K562 (cell line): ENCODE measurements at places on chromosomes 16 and 17.

DNA sequence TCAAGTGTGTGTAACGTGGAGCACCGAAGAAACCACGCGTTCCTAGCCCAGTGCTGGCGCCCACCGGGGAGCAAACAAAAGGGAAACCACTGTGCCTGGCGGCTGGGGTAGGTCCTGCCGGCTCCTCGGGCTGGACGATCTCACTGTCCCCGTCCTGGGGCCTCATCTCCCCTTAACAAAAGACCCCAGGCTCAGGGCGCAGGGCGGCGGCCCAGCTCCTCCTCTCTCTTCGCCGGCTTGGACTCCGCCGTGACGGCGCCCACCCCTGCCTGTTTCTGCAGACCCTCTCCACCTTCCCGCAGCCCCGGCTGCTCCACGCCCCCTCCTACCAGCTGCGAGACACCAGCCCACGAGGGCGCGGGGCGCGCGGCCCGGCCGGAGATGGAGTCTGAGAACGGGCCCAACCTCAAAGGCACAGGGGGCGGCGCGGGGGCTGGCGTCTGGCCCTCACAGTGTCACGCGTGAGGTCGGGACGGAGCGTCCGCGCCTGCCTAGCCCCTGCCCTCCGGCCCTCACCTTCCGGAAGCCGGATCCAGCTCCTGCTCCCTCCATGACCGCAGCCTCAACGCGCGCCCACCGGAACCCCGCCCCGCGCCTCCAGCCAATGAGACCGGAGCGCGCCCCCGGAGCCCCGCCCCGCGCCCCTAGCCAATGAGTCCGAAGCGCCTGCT, at the start of gene CENPX:
TSS of gene CENPX (minus strand) at position 569 of the 671 bp plus-strand sequence. CDS start at position 552, 17 bp downstream.
- no peak for DNase-seq

DNA sequence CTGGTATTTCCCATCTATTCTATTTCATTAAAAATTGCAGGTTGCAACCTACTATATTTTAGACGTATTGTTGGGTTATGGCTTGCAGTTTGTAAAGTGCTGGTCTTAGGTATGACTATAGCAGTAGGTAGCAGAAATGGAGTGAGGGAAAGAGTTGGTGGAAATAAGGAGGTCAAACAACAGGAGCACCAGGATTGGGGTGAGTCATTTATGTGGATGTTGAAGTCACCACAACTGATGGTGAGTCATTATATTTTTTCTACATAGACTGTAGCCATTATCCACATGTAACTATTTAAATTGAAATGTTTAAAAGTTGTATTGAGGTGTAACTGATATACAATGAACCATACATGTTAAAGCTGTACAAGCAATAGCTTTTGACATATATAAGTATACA, 25.0 kb upstream of the HS3ST3A1 start:
- peak; percentile 8 for DNase-seq

DNA sequence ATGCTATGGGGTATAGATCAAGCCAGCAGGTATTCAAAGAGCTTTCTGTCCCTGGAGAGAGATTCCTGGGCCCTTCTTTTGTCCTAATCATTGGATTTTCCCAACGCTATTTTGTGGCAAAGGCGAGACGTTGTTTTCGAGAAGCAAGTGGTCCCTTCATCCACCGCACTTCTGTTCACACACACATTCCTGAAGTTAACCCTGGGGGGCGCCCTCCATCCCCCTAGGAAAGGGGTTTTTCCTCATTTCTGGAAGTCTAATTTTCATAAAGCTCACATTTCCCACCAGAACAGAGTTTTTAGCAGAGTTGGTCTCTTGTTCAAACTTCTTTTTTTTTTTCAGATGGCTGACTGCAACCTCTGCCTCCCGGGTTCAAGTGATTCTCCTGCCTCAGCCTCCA, 11.9 kb downstream of the SCGB1C2 start:
- no peak for DNase-seq

GRCh38 chr16:56812884-56813283, 52.1 kb upstream of the SLC12A3 start:
- no peak for DNase-seq

- no peak for DNase-seq
Measured at GRCh38 chr17:38879878-38880665, 10.2 kb downstream of the LASP1 start.

- no peak for DNase-seq
Measured at GRCh38 chr17:72338847-72339790, 218.3 kb downstream of the SOX9 start.

DNA sequence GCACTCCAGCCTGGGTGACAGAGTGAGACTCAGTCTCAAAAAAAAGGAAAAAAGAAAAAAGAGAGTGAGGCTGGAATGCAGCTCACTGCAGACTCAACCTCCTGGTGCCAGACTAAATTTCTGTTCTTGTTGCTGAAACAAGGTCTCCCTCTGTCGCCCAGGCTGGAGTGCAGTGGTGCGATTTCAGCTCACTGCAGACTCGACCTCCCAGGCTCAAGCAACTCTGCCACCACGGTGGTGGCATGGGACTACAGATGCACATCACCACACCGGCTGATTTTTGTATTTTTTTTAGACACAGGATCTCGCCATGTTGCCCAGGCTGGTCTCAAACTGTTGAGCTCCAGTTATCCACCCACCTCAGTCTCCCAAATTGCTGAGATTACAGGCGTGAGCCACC, 34.6 kb downstream of the TRIM25 start:
- DNase-seq = no peak

GRCh38 chr17:4487820-4488716, 10.6 kb upstream of the SPNS2 start:
- DNase-seq = no peak

DNA sequence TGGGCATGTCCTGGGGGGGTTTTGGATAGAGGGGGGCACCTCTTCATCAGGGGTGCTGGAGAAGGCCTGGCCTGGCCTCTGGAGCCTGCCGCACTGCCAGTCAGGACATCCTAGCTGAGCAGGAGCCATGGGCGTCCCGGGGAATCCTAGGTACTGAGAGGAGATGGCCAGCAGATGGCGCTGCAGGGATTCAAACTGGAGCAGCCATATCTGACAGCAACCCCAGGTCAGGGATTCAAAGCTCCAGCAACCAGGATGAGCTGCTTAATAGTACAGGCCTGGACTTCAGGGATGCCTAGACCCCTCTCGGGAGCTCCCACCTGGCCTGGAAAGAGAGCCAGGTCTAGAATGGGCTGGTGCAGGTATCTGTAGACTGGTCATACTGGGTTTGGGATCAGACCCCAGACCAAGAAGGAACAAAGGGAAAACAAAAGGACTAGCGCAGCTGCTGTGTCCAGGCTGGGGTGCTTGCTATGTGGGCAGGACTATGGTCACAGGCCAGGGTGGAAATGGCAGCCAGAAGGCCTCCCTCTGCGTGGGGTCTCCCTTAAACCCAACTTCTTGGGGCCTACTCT, 306.9 kb upstream of the RBFOX1 start:
- peak; percentile 76 for DNase-seq

DNA sequence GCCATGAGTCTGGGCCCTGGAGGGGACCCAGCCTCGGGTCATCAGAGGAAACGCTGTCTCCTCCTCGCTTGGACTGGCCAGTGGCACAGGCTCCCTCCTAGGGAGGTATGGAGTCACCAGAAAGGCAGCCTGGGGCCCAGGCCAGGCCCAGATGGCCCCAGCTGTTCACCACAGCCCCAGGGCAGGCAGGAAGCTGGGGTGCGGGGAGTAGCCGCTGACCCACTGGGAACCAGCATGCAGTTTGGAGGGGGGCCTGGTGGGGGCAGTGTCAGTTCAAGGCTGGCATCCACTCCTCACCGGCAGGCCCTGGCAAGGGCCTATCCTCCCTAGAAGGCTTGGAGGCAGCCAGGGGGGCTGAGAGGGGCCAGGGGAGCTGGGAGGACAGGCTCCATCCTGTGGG, 48.8 kb downstream of the SDK2 start:
- DNase-seq = peak; percentile 27

GRCh38 chr16:65908568-65908967, 457.9 kb upstream of the CDH5 start:
- DNase-seq = no peak

DNA sequence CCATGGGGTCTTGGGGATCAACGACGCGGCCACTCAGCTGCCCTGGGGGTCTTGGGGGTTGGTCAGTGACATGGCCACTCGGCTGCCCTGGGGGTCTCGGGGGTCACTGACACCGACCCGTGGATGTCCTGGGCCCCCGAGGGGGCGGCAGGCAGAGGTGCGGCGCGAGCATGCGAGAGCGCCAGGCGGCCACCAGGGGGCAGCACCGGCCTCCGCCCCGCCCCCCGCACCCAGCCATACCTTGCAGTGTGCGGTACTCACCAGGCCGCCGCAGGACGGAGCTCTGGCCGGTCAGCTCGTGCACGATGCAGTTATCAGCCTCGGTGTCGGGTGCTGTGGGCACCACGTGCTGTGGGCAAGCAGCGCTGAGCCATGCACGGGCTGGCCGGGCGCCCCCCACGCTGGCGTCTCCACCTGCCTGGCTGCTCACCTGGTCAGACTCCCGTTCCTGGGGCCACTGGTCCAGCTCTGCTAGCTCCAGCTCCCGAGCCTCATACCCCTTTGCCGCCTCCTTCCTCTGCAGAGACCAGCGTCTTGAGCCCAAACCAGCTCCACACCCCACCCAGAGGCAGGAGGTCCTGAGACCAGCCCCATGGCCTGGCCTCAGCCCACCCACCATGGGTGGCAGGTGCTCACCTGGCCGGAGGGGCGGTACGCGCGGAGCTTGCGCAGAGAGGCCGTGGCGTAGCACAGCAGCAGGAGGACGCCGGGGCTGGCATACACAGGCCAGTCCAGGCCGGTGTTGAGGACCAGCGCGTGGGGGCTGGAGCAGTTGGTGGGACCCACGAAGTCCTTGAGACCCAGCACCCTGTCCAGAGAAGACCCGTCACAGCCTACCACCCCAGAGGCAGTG, 31.2 kb downstream of the CTU2 start:
- peak; percentile 97 for DNase-seq

- DNase-seq = no peak
Measured at GRCh38 chr16:56946767-56947603, 14.8 kb upstream of the CETP start.
